H7 (cell line): ENCODE measurements at places on chromosomes 11 and 22. TPM values are rescaled to one million over a fixed set of nuclear protein-coding genes. Genes with fewer than 3 reads are reported as not detected.

DNA sequence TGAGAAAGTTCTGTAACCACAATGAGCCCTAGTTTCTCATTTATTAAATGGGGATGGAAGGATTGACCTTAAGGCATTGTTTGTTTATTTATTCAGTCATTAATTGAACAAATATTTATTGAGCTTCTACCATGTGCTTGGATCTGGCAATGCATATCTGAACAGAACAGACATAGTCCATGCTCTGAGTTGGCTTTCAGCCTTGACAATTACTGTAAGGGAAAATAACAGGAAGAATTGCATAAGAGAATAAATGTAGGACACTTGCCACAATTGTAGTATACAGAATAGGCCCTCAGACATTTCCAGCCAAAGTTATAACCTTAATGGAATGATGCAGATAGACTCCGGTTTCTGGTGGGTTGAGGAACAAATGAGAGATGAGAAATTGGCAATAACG, 160.5 kb upstream of the TTC12 start:
- no peak for DNase-seq

GRCh38 chr11:6544921-6545850, 48.1 kb downstream of the DNHD1 start:
- DNase-seq = no peak

GRCh38 chr22:37098976-37099591, 10.4 kb downstream of the TMPRSS6 start:
- DNase-seq = peak; percentile 88

DNA sequence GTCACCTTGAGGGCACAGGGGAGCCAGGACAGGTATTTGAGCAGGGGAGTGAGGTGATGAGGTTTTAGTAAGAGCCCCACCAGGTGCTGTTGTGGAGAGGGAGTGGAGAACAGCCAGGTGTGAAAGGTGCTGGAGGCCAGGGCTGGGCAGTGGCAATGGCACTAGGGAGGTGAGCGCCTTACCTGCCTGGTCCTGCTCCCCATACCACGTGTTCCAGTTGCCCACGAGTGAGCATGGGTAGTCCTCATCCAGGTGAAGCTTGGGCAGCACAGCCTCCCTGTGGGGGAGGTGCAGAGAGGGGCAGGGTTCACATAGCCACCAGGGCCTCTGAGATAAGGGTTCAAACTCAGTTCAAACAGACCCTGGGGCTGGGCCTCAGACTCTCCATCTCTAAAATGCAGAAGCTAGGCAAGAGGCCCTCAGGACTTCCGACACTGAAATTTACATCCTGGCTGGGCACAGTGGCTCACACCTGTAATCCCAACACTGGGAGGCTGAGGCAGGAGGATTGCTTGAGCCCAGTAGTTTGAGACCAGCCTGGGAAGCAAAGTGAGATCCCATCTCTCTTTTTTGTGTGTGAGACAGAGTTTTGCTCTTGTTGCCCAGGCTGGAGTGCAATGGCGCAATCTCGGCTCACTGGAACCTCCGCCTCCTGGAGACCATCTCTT, 11.8 kb downstream of the NIPSNAP1 start:
- no peak for DNase-seq

GRCh38 chr11:43788421-43788820, 92.2 kb upstream of the ALKBH3 start:
- DNase-seq = no peak

Gene LRRC4C
- total RNA-seq = 0.66 TPM in 1 of 2 replicates, not detected in the other

DNA sequence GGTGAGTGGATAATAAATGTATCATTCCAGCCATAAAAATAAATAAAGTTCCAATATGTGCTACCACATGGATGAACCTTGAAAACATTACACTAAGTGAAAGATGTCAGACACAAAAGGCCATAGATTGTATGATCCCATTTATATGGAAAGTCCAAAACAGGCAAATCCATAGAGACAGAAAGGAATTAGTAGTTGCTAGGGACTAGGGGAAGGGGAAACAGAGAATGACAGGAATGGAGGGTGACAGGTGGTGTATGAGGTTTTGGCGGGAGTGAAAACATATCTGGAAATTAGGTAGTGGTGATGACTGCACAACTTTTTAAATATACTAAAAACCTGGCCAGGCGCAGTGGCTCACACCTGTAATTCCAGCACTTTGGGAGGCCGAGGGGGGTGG, 15.2 kb upstream of the CARD10 start:
- no peak for DNase-seq

DNA sequence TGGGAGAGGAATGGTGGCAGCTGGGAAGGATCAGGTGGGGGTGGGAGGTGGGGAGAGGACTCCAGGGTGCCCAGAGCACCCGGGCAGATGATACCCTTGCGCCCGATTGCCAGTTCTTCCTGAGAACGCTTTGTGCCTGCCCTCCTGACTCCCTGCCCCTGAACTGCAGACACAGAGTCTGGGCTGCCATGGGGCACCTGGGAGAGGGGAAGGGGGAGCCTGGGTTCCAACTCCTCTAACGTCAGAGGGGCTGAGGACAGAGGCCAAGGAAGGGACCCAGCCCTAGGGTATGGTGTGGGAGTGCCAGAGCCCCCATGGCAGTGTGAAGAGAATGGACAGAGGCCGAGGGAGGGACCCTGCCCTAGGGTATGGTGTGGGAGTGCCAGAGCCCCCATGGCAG, 920 bp upstream of the KCNK7 start:
- DNase-seq = no peak

- no peak for DNase-seq
Observed at GRCh38 chr11:32671051-32671450, 87.4 kb downstream of the EIF3M start.

GRCh38 chr11:134819041-134819440, 407.0 kb upstream of the B3GAT1 start:
- peak; percentile 37 for DNase-seq

GRCh38 chr22:37018815-37019308, 385 bp downstream of the TST start:
- DNase-seq = peak; percentile 88

Gene CCDC83
- total RNA-seq = not detected in 2 replicates

GRCh38 chr11:119722281-119722794, 6.7 kb downstream of the NECTIN1 start:
- peak; percentile 53 for DNase-seq

- peak; percentile 49 for DNase-seq
Observed at GRCh38 chr22:23392420-23393121, 187.5 kb downstream of the IGLL1 start.

Gene TTC17
- 41.5 and 73.3 TPM in 2 replicates for total RNA-seq

- no peak for DNase-seq
Observed at GRCh38 chr11:80118073-80118472, 677.2 kb upstream of the TENM4 start.

DNA sequence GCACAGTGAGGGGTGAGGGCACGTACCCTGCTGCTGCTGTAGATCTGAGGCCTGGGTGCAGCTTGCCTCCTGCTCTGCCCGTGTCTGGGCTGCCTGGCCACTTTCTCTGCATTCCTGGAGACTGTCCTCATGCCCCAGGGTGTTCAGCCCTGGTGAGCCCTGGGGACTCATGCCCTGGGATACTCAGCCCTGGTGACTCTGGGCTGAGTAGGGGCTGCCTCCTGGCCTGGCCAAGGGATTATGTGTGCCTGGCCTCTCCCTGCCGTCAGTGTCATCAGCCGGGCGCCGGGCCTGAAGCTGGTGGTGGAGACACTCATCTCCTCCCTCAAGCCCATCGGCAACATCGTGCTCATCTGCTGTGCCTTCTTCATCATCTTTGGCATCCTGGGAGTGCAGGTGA, 94.7 kb downstream of the CACNA1I start:
- peak; percentile 74 for DNase-seq

DNA sequence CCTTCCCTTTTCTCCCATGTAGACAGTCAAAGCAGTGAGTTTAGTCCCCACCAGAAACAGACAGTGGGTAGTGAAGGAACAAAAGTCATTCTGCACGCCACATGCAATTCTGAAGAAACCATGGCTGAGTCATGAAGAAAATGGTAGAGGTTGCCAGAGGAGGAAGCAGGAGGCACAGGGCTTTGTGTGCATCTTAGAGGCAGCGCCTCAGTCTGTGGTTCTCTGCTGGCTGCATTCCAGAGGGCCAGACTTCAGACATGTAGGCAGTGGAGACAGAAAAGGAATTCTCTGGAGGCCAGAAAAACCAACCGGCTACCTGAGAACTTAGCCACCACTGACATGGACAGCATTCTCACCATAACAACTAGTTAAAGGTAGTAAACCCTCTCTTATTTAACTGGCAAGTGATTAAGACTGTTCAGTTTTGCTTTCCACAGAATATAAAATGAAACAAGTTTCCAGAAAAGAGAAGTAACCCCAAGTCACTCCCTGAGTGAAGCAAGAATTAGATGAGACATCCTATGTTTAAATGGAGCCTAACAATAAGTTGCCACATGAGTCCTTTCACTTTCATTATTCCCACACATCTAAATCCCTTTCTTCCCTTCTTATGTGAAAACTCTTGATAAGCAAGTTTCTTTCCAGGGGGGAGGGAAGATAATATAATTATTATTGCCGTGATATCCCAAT, 556.1 kb downstream of the SOX6 start:
- DNase-seq = no peak

DNA sequence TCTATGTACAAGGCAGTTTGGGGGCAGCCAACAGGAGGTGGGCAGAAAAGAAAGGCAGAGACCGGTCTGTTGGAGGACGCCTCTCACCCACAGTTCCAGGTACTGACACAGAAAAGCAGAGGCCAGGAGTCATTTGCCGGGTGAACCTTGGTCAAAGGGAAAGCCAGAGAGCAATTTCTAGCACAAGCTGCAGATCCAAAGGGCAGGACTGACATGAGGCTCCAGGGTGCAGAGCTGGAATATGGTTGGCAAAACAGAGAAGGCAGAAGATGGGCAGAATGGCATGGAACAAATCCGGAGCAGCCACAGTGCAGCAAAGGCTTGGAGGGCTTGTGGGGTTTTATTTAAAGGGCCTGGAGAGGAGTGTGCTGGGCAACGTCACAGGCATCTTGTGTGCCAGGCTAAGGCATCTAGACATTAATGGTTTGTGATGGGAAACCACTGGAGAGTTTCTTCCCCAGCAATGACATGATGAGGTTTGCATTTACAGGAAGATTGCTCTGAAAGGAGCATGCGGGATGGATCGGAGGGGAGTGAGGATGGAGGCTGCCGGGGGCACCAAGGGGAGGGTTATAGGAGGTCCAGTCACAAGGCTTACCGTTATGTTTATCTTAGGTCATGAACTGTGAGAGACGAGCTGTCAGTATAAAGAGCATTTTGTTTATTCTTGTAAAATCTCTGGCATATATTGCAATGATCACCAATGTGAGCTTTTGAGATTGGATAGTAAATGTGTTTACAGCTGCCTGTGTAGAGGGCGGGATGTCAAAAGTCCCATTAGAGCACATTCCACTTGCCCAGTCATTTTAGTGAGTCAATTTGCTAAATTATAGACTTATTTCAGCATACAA, 5.7 kb upstream of the MMP20 start:
- no peak for DNase-seq

Gene FLRT1
- 0.94 and 1.7 TPM in 2 replicates for total RNA-seq

Gene RBMXL2
- total RNA-seq = not detected in 2 replicates

DNA sequence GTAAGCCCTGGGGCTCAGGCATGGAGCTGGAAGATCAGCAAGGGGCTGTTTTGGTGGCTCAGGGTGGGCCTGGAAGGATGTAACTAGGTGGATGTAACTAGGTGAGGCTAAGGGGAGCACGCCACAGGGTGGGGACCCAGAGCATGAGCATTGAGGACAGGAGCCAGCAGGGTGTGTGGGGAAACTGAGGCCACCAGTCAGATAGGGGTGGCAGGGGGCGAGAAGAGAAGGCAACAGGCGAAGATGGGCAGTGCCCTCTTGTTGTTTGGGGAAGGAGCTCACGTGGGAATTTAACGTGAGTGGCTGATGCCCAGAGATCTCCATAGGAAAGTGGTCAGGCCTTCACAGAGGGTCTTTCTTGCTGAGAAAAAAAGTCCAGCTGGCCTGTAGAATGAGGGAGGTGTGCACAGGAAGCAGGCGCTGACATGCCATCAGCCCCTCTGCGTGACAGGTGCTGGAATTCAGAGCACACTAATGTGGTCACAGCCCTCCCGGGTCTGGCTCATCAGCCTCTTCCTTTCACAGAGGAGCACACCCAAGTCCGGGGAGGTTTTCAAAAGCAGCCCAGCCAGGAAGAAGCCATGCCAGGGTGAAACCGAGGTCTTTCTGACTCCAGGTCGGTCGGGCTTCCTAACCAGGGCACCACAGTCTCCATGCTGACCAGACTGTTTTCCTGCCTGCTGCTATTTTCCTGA, 54.6 kb upstream of the PAX6 start:
- DNase-seq = no peak

GRCh38 chr11:134727204-134727603, 315.2 kb upstream of the B3GAT1 start:
- no peak for DNase-seq

Gene LRRC55
- 0.04 and 0.10 TPM in 2 replicates for total RNA-seq

Gene OR51F1
- not detected in 2 replicates for total RNA-seq

DNA sequence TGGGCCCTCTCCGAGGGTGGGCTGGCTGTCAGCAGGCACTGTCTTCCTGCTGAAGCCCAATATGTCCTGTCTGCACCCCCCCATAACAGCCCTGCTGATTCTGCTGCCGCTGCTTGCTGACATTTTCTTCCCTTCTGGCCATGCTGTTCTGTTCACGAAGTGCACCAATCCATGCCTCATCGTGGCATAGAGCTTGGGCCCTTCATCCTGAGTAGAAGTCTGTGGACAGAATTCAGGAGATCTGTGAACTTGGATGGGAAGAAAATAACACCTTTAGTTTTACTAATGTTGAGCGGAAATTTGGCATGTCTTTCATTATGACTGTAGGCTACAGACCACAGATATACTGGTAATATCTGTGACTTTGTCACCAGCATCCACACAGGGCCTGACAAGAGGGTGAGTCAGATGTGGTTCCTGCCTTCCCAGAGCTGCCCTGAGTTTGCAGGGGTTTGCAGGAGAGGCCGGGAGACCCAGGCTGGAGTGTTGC, 14.1 kb upstream of the KIAA0930 start:
- DNase-seq = no peak

Gene YDJC
- 53.0 and 57.3 TPM in 2 replicates for total RNA-seq

- DNase-seq = no peak
Observed at GRCh38 chr11:126284829-126285228, 1.9 kb downstream of the TIRAP start.

DNA sequence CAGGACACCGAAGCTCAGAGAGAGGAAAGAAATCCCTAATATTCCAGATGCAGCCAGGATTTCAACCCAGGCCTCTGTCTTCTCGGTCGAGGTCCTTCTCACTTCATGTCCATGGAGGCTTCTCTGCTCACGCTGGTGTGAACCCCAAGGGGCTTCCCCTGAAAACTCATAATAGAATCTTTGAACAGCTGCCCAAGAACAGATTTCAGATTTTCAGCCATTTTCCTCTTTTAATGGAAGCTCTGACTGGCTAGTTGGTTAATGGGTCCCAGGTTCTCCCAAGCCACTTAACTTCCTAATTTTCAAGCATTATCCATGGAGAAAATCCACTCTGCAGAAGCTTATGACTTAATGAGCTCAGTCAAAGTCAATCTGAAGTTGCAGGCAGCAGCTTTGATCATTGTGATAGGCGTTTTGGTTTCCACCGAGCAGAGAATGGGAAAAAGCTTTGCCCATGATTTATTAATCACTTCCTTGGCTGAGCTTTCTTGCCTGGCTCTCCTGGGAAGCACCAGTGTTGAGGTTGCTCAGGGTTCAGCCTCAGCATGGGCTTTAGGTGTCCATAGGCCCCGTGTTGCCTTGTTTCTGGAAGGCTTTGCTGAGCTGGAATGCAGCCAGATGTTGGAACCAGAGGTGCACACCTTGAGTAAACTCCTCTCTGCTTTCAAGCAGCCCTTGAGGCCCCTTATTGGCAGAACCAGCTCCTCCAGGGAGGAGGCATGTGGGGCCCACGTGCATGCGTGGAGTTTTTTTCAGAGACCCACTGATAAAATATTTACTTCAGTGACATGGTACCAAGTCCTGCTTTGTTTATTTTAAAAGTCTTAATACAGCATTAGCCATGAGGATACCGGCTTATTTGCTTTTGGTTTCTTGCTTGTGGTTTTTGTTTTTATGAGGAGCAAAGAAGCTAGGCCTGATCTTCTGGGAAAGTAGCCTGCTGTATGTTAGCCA, 25.5 kb downstream of the LDLRAD3 start:
- DNase-seq = no peak
